ENCODE measurements at places on chromosomes 2 and 18.
A peak's percentile ranks its signal among the peaks of the same experiment; 100 is the strongest.

- DNase-seq: no peak
Observed at GRCh38 chr2:29916571-29916970, 4.8 kb downstream of the ALK start.

DNA sequence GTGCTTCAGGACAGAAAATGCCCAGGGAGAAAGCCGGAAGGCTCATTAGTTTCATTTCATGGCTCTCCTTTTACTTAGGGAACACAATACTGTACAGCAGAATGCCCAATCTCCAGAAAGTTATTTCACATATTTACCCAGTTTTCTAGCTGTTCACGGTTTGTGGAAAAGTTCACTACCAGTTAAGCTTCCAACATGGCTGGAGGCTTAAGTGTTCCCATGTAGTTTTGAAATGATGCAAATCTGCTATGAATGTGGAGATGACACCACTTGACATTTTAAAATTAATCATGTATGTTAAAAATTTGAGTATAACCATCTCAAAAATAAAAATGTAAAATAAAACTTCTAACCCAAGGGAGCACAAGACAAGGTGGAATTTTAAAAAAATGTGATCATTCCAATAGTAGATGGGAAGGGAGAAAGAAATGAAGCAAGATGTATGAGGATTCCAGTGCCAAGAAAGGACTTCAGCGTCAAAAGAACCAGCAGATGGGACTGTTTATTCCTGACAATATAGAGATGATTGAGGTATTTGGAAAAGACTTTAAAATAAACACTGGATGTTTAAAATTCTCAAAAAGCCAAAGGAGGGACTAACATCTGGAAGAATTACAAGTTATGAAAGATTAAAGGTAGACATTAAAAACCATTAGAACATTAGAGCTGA is 60.9 kb upstream of the OSR1 start:
- no peak for DNase-seq

GRCh38 chr2:30761226-30761625 is 46.0 kb downstream of the CAPN13 start:
- peak; percentile 2 for DNase-seq

- no peak for DNase-seq
Observed at GRCh38 chr2:224041554-224041953, 2.5 kb upstream of the SERPINE2 start.

GRCh38 chr18:79425569-79425886 is 29.8 kb downstream of the NFATC1 start:
- DNase-seq: no peak

GRCh38 chr18:62510789-62511188 is 12.0 kb upstream of the ZCCHC2 start:
- DNase-seq: no peak

DNA sequence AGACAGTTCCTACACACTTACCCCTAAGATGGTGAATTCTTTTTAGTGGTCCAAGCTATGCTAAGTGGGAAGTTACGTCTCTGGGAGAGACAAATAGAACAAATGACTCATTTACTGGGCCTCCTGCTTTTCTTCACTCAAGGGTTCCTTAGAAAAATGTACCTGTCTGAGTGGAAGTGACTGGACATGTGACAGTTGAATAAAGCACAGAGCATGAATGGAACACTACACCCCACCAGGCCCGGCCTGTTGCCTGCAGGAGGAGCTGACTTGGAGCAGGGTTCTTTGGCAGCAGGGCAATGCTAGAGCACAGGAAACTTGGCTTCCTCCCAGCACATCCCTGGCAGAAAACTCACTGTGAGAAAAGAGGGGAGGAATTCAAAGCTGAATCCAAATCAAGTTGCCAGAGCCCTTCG is 451.0 kb upstream of the SETBP1 start:
- DNase-seq: peak; percentile 91

- DNase-seq: no peak
Observed at GRCh38 chr2:219492575-219492974, 6.1 kb upstream of the GMPPA start.

- no peak for DNase-seq
Observed at GRCh38 chr2:98341241-98341640, 5.0 kb upstream of the CNGA3 start.

GRCh38 chr2:67290451-67291290 is 106.5 kb upstream of the ETAA1 start:
- no peak for DNase-seq

- DNase-seq: no peak
Observed at GRCh38 chr2:63432373-63432772, 155.9 kb downstream of the WDPCP start.

DNA sequence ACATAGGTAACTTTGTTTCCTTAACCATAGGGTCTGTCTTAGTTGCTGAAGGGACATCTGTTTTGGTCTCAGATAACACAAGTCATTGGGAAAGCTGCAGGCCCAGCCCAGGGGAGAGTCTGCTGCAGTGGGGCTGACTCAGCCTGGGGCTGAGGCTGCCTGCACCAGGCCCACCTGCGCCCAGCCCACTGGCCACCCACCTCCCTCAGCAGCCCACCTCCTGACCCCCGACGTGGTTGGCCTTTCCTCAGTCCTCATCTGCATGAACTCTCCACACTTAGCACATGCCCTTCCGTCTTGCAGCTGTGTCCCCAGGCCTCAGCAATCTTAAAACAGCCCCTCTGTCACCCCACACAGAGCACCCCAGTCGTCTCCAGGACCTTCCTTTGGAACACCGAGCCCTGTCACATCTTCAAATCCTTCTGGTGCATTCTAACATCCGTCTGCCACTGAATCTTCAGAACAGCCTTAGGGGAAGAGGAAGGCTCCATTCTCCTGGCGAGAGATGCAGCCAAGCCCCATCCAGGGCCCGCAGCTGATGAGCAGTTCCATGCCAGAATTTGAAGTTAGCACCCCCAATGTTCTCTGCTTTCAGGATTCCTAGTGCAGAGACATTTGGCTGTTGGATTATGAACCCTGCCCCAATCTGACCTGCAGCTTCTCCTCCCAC is 231.4 kb downstream of the SEPTIN10 start:
- DNase-seq: peak; percentile 55

- no peak for DNase-seq
Observed at GRCh38 chr2:126856403-126856802, 42.3 kb upstream of the TEX51 start.

DNA sequence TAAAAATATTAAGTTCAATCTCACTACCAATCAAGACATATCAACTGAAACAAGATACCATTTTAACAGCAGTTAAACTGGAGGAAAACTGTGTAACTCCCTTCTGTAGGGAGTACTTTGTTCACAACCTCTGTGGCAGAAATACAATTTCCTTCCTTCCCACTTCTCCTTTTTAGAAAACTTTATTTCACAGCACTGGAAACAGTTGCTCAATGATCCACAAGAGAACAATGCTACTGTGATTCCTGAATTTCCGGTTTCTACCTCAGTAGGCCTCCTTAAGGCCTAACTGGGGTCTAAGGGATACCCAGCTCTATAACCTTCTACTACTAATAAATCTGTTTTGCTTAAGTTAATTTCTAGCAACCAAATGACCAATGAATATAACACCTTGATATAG is 14.1 kb downstream of the TLK1 start:
- no peak for DNase-seq

DNA sequence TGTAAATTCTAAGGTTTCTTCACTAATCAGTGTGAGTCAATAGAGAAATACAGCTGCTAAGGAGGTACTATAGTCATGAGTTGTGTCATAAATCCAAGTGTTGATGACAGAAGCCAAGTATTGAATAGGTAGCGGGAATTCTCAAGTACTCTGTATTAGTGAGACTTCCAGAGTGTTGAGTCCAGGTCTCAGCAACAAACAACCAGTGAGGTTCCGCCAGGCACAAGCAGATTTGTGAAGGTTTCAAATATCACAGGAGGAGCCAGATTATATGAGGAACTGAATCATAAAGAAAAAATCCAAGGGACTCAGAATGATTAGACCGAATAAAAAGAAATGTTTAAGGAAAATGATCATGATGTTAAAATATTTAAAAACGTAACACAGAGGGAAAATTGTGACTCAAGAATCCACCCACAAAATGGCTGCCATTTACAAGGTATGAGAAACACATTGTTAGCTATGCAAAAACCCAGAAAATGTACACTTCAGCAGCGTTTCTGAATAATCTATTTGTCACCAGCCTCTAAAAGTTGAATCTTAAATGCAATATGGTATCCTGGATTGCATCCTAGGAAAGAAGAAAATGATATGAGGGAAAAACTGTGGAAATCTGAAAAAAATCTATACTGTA is 27.3 kb upstream of the EVA1A start:
- DNase-seq: no peak

GRCh38 chr2:42859006-42859552 is 66.7 kb upstream of the HAAO start:
- DNase-seq: peak; percentile 81

DNA sequence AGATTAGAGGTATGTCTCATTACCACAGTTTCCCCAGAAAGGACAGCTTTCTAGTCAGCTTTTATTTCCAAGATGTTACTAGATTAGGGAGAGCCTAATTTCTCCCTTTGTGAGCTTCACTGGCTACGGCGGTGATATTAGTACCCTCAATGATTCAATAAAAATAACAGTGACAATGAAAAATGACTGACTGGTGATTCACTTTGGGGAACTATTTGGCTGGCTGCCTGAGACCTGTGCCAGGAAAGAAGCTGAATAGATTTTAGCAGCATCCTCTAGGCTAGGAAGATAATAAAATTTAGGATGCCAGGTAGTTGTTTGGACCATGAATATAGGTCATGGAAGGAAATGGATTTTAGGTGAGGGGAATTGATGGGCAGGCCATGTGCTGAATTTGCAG is 178.7 kb downstream of the FMNL2 start:
- DNase-seq: no peak

GRCh38 chr18:7133181-7133580 is 15.6 kb upstream of the LAMA1 start:
- DNase-seq: no peak

DNA sequence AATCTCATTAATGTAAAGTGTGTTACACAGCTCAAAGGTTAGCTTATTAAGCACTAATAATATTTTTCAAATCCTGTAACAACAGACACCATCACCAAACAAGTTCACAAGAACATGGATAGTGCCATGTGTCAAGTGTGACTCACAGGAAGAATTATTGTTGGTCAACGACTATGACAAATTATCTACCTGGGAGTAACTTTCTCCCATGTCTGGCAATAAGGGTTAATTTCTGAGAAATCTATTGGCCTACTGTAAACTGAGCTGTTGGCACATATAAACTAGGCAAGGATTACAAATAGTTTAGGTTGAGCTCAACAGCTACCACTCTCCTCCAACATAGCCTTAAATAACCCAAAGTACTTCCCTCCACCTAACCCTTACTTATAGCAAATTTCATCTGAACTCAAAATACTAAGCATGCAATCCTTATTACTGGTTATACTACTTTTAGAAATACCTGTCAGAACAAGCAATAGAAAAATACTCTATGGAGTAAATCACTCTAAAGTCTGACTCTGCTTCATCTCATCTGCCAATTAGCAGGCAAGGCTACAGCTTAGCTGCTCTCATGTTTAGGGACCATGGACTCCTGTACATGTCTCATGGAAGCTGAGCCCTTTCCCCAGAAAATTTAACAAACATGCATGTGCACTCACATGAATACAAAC is 223.0 kb downstream of the NBAS start:
- DNase-seq: no peak

- DNase-seq: no peak
Observed at GRCh38 chr2:210003359-210003758, 921 bp downstream of the RPE start.

GRCh38 chr18:5983488-5983887 is 88.2 kb upstream of the TMEM200C start:
- no peak for DNase-seq

- DNase-seq: no peak
Observed at GRCh38 chr2:38875227-38875575, 533 bp downstream of the DHX57 start.

DNA sequence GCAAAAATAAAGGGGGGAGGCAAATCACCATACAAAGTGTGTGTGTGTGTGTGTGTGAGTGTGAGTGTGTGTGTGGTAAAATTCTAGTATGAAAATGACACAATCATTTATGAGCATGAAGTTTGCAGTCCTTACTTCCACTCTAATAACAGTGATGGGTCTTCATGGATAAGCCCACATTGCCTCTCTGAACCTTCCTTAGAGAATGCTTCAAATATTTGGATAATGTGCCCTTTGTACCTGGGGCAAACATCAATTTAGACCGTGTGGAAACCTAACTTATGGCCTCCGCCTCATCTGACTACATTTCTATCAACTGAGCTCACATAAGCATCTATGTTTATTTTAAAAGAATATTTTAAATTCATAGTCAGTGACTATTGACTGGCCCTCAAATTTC is 3.7 kb downstream of the SCN9A start:
- no peak for DNase-seq

DNA sequence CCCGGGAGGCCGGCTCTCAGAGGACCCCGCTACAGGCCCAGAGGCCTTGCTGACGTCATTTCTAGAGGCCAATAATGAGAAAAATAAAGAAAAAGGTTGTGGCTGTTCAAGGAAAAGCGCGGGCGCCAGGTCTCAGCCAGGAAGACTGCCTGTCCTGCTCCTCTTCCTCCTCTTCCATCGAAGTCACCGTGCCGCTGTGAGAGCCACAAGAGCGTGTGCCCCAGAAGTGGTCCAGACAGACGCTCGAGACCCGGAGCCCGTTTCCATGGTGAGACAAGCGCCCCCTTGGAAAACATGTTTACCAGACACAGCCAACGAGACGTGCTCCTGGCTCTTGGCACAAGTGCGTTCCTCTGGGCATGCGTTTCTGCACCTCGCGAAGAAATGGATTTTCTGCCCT is 210.5 kb downstream of the HDAC4 start:
- peak; percentile 15 for DNase-seq

DNA sequence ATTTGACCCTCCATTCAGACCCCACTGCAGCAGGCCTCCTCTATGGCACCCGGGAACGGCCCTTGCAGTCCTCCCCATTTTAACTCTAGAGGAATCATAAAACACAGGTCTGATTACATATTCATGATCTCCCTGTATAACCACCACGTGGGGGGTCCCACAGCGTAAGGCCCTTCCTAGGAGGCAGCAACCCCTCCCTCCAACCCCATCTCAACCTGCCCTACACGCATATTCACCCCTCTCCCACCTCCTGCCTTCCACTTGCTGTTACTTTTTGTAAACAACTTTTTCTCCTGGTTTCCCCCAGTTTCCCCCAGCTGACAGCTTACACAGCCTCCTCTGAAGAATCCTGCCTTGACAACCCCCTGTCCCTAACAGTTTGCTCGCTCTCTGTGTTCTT is 85.1 kb upstream of the FOXI3 start:
- DNase-seq: no peak

GRCh38 chr2:12456293-12457106 is 260.2 kb upstream of the TRIB2 start:
- peak; percentile 33 for DNase-seq

DNA sequence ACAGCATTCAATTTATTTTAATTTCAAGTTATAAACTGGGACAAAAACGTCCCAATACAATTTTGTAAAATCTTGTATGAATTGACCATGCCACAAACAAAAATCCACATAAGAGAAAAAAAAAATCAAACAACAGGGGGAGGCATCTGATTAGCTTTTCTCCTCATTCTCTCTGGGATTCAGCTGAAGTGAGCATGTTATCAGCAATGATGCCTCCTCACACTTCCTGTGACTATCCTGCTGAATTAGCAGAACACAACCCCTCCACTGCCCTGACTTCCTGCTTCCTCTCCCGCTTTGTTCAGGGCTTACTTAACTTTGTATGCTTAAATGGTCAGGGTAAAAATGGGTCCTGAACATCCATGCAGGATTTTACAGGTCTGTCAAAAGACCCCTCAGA is 132.2 kb upstream of the ITGB6 start:
- DNase-seq: peak; percentile 37
